ENCODE measurements at places on chromosomes 16 and 17.
A peak's percentile ranks its signal among the peaks of the same experiment; 100 is the strongest.

GRCh38 chr16:14658063-14658462 lies 25.3 kb downstream of the BFAR start:
- peak; percentile 6 for DNase-seq

DNA sequence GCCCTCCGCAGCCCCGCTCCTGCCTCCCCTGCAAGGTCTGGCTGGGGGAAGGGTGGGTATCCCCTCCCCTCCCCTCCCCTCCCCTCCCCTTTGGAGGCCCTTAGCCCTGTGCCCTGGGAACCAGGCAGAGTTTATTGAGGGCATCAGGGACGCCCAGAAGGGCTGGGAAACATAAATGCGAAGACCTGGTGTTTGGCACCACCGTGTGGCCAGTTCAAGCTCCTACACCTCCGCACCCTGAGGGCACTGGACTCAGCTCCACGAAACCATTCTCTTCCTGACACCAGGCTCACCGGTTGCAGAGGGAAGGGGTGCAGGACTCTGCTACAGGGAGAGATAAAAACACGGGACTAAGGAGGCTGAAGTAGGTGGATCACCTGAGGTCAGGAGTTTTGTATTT lies 1.0 kb upstream of the AIPL1 start:
- peak; percentile 62 for DNase-seq

GRCh38 chr16:87240211-87241136 lies 76.7 kb downstream of the C16orf95 start:
- no peak for DNase-seq

GRCh38 chr16:68421076-68421475 lies 27.2 kb downstream of the SMPD3 start:
- no peak for DNase-seq

DNA sequence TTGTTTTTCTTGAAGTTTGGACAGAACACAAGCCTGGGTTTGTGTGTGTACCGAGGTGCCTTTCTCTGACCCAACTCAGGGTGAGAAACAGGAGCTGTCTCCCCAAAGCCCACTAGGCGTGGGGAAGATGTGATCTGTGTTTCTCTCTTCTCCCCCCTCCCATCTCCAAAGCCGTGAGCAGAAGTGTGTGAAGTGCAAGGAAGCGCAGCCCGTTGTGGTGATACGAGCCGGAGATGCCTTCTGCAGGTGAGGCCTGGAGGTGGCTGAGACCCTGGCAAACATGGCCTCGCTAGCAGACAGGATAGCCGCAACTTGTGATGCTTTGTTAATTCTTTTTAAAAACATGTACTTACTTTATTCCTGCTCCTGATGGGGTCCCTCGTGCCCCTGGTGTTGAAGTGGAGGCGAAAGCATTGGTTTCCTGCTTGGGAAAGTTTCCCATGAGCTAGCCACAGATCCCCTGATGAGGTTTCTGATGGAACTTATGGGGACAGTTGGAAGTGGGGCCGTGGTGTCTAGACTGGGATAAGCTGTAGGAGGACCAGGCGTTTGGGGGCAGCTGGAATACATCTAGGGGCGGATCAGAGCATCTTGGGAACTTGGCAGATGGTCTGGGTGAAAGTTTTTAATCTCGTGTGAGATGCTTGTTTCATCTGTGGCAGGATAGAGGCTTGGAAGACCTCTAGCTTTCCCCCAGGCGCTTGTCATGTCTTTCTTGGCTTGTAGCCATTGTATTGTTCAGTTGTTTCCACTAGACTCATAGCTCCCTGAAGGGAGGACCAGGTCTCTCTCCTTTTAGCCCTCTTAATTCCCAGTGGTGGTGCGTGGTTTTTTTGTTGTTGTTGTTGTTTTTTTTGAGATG lies 893 bp downstream of the CTU2 start:
- DNase-seq, result no peak

- DNase-seq, result no peak
These were observed 15.7 kb downstream of the GJD3 start for GRCh38 chr17:40348562-40349476.

- no peak for DNase-seq
These were observed 3.1 kb downstream of the ALOX12 start for GRCh38 chr17:6998855-6999508.

DNA sequence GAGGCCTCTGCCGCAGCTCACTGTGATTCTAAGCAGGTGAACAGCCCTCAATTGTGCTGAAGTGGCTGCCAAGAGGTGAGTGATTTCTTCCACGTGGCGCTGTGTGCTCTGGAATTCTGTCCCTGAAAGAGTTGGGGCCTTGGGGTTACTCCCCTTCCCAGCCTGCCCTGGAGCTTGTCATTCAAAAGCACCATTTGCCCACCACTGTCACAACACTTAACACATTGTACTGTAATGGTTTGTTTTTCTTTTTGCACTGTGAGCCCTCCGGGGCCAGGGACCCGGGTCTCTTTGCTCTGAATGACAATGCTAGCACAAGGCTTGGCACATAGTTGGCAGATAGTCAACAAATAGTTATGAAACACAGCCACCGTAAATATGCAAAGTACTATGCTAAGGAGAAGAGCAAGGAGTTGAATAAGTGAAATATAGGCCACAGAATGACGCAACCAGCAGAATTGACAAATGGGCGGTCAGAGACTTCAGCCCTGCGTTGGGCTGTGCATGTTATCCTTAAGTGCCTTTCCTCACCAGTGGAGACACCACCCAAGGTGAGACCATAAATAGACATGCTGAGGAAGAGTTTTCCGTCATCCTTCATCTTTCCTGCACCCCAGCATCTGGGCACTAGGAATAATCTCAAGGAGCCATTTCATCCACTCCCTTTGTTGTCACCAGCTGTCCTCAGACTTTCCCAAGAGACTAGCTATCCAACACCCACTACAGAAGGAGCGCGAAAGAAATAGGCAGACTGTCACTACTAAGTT lies 112.0 kb upstream of the DNAH9 start:
- peak; percentile 34 for DNase-seq

GRCh38 chr16:14564861-14565687 lies 65.0 kb downstream of the PARN start:
- peak; percentile 37 for DNase-seq

GRCh38 chr16:27645396-27645795 lies 95.5 kb downstream of the KATNIP start:
- no peak for DNase-seq

DNA sequence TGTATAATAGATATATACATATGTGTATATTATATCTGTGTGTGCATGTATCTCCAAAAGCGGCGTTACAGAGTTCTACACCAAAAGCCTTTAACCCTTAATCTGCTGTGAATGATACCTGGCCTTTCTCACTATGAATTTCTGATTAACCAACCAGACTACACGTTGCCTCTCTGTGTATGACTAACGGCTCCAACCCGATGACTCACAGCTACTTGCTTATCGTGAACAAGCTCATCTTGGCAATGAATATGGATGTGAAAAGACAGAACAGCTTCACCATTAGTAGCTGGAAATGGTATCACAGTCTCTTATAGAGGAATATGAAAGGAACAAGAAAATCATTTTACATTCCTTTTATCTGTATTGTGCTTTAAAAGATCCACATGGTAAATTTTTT lies 23.8 kb upstream of the ARHGAP44 start:
- peak; percentile 68 for DNase-seq

GRCh38 chr17:81821147-81821546 lies 11.9 kb downstream of the MCRIP1 start:
- DNase-seq, result no peak

DNA sequence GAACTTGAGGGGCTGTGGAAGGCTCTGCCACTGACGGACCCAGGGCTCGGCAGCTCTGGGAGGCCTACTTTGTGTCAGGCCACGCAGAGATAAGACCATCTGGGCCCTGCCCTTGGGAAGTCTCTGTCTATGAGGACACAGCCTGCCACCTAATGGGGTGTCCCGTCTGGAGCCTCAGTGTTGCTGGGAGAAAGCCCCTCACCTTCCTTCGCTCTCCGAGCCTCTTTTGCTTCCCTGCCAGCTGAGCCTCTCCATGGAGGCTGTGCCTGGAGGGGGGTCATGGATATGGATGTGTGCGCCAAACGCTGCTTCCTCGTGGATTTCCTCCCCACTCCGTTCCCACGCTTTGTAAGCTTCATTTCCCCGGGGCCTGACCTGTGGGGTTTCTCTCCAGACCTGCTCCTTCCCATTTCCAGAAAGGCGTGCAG lies 228.8 kb downstream of the SEC14L1 start:
- DNase-seq, result no peak

DNA sequence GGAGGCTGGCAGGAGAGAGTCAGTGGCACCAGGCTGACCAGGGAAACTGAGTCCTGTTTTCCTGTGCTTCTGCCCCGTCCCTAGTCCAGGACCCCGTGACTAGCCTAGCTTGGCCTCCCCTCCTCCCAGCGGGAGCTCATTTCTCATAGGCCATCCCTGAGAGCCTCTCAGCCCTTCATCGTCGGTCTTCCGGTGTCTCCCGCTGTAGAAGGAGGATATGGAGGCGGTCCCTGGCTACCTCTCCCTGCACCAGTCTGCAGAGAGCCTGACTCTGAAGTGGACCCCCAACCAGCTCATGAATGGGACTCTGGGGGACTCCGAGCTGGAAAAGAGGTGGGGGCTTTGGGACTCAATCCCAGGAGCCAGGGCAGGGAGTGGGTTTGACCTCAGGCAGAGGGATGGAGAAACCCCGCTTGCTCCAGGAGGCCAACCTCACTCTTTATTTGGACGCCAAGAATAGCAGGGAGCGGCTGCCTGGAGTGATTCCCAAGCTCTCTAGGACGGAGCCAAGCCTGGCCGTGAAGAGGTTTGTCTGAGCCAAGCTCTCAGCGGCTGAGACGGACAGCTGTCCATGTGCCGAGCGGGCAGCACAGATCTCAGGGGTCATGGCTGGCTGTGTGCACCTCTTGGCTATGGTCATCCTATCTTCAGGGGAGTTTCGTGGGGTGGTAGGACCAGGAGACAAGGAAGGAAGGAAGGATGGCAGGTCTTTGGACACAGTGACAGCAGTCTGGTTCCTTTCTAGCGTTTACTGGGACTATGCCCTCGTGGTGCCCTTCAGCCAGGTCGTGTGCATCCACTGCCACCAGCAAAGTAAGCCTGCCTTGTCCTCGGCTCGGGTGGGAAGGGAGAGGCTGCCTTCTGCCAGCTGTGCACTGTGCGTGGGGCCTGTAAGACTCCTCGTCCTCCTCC lies 26.8 kb downstream of the SGSM2 start:
- no peak for DNase-seq

DNA sequence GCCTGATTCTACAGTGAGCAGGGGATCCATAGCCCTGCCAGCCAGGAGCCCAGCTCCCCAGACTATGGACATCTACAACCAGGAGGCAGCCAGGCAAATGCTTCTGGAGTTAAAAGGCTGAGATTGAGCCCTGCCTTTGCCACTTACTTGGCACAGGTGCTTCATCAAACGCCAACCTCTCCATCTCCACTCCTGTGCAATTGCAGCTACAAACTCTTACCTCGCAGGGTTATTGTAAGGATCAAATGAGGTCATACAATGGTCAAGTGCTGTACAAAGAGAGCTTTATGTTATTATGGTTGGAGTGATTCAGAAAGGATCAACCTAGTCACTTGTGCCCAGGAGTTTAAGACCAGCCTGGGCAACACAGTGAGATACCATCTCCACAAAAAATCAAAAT lies 9.8 kb upstream of the MYO18A start:
- no peak for DNase-seq

All from MV-4-11 (cell line).